ENCODE measurements at places on chromosomes 5 and 9.

DNA sequence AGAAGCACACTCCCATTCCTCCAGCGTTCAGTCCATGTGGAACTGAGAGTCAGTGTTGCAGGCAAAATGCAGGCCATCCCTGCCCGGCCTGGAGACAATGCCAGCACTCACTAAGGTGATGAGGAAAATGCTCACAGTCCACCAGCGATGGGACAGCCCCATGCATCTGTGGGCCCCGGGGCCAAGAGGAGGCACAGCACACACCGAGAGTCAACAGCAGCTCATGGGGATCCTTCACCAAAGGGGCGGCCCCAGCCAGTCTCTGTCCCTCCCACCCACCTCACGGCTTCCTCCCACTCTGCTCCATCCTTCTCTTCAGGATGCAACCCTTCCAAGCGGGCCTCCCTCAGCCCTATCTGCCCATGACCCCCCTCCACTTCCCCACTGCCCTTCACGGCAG is 6.2 kb downstream of the SEMA4D start:
- no peak for DNase-seq

DNA sequence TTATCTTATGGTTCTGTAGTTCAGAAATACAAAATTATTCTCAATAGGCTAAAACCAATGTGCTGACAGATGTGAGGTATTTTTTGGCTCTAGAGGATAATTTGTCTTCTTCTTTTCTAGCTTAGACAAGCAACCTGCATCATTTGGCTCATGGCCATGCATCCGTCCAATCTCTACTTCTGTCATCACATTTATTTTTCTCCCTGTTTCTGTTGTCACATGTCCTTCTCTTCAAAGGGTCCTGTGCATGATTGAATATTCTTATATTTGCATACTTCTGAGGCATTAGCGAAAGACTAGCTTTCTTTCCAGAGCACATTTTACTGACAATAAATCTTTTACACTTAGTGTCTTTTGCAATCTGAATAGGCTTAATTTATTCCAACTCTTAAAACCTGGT is 564.7 kb downstream of the CDH10 start:
- DNase-seq, result no peak

- no peak for DNase-seq
Measured at GRCh38 chr5:5181650-5182324, 41.7 kb downstream of the ADAMTS16 start.

DNA sequence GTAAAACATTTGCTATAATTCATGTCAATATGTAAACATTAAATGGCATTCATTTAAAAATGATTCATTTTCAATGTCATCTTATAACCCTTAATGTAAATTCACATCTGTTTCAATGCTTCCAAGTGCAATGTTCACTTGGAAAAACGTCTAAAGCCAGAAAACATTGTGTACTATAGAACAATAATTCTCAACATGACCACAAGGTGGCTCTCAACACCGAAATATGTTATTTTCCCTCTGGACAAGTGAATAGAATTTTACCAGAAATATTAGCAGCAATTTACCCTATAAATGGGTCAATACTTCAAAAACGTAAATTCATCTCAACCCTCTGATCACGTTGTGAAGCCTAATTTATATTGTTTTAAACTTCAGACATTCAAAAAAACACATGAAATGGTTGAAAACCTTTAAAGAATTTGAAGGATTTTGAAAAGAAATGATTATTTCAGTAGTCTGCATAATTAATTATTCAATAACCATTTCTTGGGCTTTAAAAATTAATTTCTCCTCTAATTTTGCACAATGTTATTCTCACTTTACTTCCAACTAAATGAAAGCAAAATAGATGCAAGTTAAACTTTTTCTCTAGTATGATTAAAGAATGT is 11.0 kb downstream of the CDH10 start:
- peak; percentile 56 for DNase-seq

- DNase-seq, result peak; percentile 25
Measured at GRCh38 chr9:108865037-108865436, 3.0 kb downstream of the ACTL7A start.

DNA sequence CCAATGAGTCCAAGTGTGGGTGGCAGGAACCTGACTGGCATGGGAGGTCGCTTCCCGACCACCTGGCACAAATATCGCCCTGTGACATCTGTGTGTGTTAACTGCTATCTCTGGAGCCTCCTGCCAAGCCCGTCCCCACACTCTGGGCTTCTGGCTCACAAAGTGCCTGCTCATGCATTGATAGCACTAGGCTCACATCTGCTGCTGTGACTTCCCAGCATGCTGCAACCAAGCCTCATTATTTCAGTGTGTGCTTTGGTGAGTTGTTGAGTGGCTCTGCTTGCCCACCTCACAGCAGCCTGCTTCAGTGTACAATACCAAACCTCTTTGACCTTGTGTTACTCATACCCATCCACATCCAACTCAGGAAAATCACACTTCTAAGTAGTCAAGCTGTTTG is 139.8 kb downstream of the APBA1 start:
- no peak for DNase-seq

DNA sequence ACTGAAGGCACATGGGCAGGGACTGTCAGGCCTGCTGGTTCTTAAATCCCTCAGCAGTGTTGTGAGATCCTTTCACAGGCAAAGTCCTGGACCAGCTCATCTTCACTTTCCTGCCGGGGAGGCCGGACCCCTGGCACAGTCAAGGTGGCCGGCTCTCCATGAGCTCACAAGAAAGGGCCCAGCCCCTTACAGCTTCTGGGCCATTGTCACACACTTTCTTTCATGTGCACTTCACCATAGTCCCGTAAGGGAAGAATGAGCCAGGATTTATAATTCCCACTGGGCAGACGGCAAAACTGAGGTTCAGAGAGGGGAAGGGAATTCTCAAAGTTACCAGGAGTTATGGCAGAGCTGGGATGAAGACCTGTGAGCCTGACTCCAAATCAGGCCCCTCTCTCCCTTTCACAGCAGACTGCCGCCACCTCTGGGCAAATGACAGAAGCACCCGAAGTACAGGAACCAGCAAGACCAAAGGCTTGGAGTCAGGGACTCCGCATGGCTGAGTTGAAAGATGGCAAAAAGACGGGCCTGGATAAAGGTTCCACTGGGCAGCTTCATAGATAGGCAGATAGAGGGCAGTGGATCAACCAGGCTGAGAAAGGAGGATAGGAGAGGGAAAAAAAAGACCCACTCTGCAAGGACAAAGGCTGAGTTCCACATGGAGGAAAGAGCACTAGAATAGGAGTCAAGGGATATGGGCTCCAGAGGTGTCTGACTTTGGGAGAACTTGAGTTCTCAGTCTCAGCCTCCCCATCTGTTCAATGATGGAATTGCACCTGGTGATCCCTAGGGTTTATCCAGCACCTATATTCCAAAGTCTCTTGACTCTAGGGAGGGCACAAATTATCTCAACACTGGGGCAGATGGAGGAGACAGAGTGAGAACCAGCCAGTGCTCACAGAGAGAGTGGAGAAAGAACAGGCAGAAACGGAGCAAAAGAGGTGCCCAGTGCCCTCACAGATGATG is 128.7 kb downstream of the PAX5 start:
- no peak for DNase-seq

DNA sequence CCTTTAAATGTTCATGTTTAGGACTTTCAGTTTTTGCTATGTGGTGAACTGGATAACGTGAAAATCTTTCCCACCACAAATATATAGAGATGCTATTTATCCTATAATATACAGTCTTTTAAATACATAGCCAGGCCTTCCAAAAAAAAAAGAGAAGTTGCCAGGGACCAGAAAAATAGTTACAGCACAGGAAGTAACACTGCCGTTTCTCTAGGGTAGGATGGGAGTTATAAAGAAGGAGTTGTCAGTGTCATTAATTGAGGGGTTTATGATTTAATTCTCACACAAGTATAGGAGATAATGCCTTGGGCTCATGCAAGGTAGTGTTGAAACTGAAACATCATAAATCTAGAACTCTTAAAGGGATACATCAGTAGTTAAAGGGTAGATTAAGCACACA is 83.9 kb downstream of the LRRC70 start:
- no peak for DNase-seq

DNA sequence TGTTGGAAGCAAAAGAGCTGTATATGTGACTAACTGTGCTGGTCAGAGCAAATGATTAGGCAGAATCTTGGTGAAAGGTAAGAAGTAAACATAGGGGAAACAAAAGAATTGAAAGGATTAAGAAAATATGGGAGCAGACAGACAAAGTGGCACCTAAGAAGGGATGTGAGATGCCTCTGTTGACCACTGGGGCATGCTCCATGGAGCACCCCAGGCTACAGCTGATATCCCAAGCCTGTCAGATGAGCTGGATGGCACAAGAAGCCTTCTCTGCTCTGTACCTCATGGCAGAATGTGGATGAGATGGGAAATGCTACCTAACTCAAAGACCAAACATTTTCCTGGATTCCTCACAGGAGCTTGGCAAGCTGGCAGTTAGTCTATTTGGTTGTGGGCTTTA is 89.3 kb upstream of the SLIT3 start:
- no peak for DNase-seq

GRCh38 chr5:179609834-179610108 is 13.7 kb downstream of the HNRNPH1 start:
- no peak for DNase-seq

GRCh38 chr5:108743319-108743718 is 4.4 kb upstream of the FER start:
- no peak for DNase-seq

- no peak for DNase-seq
Measured at GRCh38 chr5:74371621-74372020, 268.9 kb downstream of the ENC1 start.

DNA sequence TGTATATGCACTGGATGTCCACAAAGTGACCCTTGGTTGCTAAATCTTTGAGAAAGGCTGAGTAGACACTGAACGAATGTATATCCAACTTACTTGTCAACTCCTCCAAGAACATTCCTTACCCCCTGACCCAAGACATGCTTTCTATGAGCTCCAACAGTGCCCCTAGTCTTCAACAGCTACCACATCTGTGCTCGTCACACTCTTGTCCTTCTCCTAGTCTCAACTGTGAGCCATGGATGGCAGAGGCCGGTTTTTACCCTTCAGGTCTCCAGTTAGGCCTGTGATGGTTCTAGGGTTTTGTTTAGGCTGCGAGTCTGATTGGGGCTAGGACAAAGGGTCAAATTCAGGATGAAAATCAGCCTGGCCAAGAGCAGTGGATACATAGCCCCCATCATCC is 19.0 kb upstream of the GPX3 start:
- DNase-seq, result no peak

DNA sequence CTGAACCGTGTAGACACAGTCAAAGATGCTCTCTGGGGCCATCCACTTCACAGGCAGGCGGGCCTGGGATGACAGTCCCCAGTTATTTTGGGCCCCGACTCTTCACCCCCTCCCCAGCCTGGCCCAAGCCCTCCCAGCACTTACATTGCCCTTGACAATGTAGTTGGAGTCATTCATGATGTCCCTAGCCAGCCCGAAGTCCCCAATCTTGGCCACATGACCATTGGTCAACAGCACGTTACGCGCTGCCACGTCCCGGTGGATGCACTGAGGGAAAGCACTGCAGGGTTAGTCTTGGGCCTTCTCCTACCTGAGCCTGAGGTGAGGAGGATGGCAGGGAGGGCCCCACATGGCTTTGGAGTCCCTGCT is 30.3 kb downstream of the CSF1R start:
- DNase-seq, result no peak

DNA sequence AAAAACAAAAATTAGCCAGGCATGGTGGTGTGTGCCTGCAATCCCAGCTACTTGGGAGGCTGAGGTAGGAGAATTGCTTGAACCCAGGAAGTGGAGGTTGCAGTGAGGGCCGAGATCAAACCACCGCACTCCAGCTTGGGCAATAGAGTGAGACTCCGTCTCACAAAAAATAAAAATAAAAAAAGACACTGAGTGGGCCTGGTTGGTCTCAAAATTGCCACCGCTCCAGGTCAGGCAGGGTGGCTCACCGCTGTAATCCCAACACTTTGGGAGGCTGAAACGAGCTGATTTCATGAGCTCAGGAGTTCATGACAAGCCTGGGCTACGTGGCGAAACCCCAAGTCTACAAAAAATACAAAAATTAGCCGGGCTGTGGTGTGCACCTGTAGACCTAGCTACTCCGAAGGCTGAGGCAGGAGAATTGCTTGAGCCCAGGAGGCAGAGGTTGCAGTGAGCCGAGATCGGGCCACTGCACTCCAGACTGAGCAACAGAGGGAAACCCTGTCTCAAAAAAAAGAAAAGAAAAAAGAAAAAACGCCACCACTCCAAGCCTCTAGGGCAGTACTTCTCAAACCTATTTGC is 1.8 kb downstream of the STK10 start:
- DNase-seq, result no peak

DNA sequence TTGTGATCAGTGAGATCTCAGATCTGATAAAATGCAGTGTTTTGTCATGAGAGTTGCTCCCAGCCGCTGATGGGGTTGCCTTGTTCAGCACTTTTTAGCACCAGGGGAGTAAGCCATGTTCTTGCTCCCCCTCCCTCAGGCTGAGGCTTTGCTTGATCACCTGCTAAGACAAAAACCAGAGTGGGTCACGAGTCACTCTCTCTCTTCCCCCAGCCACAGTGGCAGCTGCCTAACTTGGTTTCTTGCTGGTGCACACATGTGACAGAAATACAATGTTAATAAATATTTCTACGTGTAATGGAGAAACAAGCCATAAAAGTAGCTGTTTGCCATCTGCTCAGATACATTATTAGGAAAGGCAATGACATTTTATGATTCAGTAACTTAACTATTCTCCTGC is 212.4 kb upstream of the DMRT1 start:
- no peak for DNase-seq

- peak; percentile 9 for DNase-seq
Measured at GRCh38 chr5:143874312-143874711, 62.4 kb downstream of the HMHB1 start.

DNA sequence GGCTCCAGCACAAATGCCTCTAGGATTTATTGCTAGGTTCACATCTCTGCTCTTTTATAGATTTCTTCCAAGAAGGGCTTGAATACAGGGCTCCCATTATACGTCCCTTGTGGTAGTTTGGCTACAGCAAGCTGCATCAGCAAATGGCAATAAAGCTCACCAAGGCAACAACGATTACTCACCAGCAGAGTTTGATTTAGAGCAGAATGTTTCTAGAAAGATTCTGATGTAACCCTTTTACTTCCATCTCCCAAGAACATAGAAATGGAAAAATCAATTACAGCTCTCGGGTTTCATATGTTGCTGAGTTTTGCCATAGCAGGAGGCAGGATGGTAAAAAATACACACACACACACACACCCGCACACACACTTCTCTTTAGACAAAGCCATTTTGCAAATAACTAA is 124.2 kb upstream of the TNPO1 start:
- peak; percentile 61 for DNase-seq

DNA sequence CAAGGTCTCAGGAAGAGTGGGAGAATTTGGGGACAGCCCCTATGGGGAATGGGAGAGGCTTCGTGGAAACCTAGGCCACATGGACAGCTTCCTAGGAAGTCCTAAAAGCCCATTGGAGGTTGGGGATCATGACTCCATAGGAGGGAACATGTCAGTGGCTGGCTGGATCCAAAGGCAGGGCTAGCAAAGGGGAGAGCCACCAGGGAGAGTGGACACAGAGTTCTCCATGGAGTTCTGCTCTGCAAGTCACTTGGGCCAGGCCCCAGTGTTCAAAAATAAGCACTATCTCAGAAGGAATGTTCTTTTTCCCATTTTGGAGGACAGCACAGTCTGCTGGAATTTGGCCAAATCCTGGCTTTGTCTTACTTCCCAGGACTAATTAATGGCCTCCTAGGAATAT is 140.6 kb upstream of the RAD23B start:
- no peak for DNase-seq

Measured in GM23248 (cell line).